MCF 10A (cell line): ENCODE measurements at places on chromosomes 7 and 10.

- no peak for DNase-seq
Measured at GRCh38 chr10:34190580-34190979, 624.5 kb downstream of the PARD3 start.

- no peak for DNase-seq
Measured at GRCh38 chr10:108515821-108516220, 1351.3 kb upstream of the SORCS1 start.

GRCh38 chr10:114685456-114685855 is 27.4 kb upstream of the ABLIM1 start:
- DNase-seq, result no peak

DNA sequence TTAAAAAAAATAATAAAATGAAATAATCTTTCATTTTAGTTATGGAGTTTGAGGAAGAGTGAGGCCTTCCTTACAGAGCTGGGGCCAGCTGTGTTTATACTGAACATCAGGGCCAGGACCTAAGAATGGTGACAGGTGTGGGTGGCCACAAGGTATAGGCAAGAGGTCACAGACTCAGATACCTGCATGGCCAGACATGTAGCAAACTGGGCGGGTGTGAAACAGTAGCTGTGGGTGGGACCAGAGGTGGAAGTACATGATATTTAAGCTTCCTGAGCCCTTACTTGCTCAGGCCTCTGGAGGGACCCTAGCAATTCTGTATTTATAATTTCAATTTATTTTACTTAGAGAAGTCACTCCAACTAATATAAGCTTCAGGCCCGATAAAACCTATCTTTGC is 27.7 kb upstream of the CAMK1D start:
- peak; percentile 37 for DNase-seq

GRCh38 chr10:79063661-79064492 is 4.9 kb upstream of the ZMIZ1 start:
- no peak for DNase-seq

- DNase-seq, result no peak
Measured at GRCh38 chr7:14960721-14961120, 58.2 kb upstream of the DGKB start.

DNA sequence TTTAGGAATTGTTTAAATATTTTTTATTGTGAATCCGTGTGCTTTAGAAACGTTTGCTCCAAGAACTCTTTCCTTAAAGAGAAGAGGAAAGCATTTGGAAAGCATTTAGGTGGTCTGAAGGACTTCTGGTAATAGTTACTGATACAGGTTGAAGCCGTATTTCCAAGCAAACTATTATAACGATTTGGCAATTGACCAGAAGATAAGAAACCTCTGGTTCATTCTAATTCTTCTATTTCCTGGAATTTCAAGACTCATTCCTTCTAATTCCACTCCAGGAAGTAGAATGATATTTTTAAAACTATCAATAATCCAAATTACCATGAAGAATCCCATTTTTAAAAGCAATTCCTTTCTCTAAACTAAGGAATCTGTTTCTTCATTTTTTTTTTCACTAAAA is 158.9 kb upstream of the AGR3 start:
- no peak for DNase-seq
